ENCODE measurements at places on chromosomes 7 and 10.

DNA sequence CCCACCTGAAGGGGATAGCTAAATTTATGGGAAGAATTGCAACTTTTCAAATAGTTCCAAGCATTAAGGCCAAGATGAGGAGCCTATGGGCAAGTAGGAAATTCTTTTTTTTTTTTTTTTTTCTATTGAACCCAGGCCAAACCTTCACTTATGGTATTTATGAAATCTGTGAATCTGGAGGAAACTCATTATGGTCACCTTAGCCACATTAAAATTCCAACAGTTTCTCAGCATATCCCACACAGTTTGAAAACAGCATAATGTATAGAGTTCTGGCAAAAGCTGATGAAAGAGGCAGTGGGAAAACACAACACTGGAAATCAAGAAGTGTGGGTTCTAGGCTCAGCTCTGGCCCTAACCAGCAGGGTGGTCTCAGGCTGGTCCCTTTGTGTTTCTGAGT lies 236.9 kb downstream of the PTEN start:
- DNase-seq, result no peak

- no peak for DNase-seq
Observed at GRCh38 chr7:115731796-115732471, 298.6 kb downstream of the TFEC start.

DNA sequence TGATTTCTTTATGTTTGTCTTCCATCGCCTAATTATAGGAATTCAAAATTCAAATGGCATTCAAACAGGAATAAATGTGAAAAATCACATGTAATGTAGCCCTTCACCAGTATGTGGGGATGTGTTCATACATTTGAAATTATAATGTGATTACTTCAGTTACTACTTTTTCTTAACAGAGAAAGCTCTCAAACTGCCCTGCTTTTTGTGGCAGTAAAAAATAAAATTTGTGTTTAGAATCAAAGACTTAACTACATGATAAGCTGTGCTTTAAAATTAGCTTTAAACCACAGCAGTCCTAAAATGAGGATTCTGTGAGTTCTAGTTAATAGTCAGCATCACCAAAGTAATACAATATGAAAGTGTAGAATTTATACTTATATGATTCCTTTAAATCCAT lies 7.8 kb upstream of the HERC4 start:
- DNase-seq, result no peak

- no peak for DNase-seq
Observed at GRCh38 chr7:27197137-27198042, 2.5 kb downstream of the HOXA13 start.

- DNase-seq, result peak; percentile 52
Observed at GRCh38 chr7:50610521-50611277, 45.5 kb upstream of the DDC start.

GRCh38 chr7:79090543-79090942 lies 362.9 kb downstream of the MAGI2 start:
- no peak for DNase-seq

GRCh38 chr7:101906291-101907240 lies 89.1 kb downstream of the CUX1 start:
- DNase-seq, result no peak

DNA sequence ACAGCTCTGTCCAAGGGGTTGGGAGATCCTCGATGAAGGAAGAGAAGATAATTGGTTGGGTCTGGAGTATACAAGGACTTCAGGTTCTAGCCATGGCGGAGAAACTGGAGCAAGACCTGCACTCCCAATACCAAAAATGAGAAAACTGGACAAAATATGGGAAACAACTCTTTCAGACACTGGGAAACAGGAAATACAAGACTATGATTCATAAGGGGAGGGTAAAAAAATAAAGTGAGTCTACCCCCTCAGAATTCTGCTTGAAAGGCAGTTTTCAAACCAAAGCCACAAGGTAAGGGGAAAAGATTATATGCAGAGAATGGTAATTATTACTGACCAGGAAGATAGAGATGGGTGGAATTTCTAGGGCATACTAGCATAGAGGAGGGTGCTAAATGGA lies 10.2 kb upstream of the SEC61G start:
- DNase-seq, result no peak

- DNase-seq, result no peak
Observed at GRCh38 chr7:50754241-50754640, 28.5 kb downstream of the GRB10 start.

DNA sequence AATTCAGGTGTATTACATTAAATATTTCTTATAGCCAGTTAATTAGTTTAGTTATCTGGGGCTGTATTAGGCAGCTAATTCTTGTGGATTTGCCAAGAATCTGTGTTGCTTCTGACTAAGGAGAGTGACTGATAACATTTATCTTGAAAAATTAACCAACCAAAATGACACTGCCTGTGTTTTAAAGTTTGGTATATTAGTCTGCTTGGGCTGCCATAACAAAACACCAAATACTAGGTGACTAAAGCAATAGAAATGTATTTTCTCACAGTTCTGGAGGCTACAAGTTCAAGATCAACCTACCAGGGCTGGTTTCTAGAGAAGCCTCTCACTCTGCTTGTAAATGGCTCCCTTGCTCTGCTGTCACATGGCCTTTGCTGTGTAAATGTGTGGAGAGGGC lies 12.9 kb downstream of the EXOC4 start:
- no peak for DNase-seq

GRCh38 chr10:7311218-7311849 lies 99.5 kb downstream of the SFMBT2 start:
- no peak for DNase-seq

GRCh38 chr10:5291501-5292195 lies 73.1 kb upstream of the UCN3 start:
- DNase-seq, result peak; percentile 76

GRCh38 chr7:152674860-152675758 lies 832 bp downstream of the XRCC2 start:
- no peak for DNase-seq

- no peak for DNase-seq
Observed at GRCh38 chr7:115724400-115725056, 306.0 kb downstream of the TFEC start.

DNA sequence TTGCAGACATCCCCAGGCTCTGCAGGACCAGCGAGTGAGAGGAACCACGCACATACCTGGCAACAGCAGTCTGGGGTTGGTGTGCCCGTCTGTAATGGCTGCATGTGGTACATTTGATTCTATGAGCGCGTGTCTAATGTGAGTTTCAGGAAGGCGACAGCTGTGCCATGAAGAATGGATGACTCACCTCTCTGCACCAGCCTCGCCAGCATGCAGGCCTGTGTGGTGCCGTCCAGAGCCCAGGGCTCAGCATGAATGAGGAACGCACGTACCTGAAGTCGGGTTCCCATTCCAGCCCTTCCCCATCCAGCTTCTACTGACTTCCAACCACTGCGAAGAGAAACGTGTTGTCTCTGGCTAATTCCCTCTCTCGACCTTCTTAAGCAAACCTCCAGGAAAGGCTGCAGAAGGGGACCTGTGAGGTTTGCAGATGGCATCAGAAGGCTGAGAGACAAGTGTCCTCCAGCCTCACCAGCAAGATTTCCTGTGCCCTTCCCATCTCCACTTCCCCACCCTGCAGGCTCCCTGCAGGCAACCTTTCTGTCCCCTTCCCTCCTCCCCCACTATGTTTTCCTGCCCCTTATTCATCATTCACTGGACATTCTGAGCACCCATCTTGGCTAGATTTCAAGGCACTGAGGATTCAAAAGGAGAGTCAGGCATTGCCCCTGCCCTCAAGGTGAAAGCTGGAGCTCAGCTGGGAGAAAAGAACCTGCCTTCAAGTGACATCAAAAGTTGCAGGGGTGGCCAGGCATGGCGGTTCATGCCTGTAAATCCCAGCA lies 54.3 kb downstream of the ASB13 start:
- no peak for DNase-seq

GRCh38 chr7:77456696-77457095 lies 40.5 kb upstream of the GSAP start:
- DNase-seq, result no peak

GRCh38 chr10:125757742-125758141 lies 17.9 kb downstream of the MMP21 start:
- DNase-seq, result no peak

- DNase-seq, result no peak
Observed at GRCh38 chr10:132263866-132264265, 43.9 kb downstream of the STK32C start.

GRCh38 chr10:124894569-124895215 lies 47.2 kb upstream of the ZRANB1 start:
- DNase-seq, result no peak

GRCh38 chr7:95811846-95812445 lies 39.6 kb downstream of the DYNC1I1 start:
- no peak for DNase-seq

- DNase-seq, result no peak
Observed at GRCh38 chr7:132089356-132089755, 486.9 kb downstream of the PLXNA4 start.

DNA sequence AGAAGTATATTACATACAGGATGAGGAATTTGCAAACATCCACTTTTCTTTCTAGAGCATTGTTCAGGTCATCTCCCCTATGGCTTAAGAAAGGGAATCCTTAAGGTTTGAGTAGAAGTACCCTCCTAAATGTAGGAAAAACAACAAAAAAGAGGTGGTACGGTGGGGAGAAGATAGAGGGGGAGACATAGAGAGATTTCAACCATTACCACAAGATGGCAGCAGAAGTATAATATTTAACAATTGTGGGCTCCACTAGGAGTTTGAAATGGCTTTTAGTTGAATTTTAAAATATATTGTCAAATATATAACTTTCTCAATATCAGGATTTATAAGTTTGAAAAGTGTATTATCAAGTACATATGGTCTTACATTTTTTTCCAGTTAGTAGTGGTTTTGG lies 72.7 kb upstream of the PRKG1 start:
- DNase-seq, result no peak

- no peak for DNase-seq
Observed at GRCh38 chr10:102949916-102950315, 31.8 kb downstream of the CNNM2 start.

DNA sequence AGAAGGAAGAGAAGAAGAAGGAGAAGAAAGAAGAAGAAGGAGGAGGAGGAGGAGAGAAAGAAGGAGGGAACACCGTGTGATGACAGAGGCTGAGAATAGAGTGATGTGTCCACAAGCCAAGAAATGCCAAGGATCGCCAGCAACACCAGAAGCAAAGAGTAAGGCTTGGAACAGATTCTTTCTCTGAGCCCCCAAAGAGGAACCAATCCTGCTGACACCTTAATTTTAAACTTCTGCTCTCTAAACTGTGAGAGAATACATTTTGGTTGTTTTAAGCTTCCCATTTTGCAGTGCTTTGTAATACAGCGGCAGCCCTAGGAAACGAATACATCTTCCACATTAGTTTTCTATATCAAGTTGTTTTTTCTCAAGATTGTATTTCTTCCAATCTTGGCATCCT lies 13.9 kb upstream of the WNT8B start:
- DNase-seq, result no peak

DNA sequence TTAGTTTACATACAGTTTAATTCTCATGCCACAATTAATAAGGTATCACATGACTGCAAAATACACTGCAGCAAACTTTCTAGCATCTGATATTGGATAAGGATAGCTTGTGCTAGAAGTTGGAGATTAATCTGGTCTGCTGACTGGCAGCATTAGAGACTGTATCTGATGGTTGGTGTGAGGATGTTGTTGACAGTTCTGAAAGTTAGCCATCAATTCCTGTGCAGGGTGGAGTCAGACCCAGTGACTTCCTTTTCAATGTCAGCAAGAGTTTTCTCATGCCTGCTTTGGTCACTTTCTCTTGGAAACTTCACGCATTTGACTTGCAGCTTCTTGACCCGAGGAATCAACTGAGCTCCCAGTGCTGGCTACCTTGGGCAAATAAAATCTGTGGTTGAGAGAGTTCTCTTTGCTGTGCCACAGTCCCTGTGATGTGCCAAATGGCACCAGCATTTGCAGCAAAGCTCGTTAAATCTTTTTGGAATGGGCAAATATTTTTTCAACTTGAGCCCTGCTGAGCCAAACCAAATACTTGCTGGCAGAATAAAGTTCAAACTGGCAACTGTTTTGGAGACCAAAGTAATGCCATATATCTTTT lies 233.0 kb downstream of the TRIL start:
- no peak for DNase-seq

DNA sequence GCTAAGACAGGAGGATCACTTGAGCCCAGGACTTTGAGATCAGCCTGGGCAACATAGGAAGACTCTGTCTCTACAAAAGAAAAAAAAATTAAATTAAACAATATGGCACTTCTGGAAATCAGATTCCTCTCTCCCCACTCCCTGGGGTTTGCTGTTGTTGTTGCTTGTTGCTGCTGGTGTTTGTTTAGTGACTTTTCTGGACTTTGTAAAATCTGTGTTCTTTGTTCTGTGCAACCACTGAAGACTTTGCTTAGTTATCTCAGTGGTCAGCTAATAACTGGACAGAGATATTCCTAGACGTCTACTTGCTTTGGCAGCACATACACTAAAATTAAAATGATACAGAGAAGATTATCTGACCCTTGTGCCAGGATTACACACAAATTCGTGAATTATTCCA lies 10.3 kb upstream of the WIPI2 start:
- DNase-seq, result no peak

GRCh38 chr7:114519240-114519639 lies 104.6 kb downstream of the FOXP2 start:
- no peak for DNase-seq

DNA sequence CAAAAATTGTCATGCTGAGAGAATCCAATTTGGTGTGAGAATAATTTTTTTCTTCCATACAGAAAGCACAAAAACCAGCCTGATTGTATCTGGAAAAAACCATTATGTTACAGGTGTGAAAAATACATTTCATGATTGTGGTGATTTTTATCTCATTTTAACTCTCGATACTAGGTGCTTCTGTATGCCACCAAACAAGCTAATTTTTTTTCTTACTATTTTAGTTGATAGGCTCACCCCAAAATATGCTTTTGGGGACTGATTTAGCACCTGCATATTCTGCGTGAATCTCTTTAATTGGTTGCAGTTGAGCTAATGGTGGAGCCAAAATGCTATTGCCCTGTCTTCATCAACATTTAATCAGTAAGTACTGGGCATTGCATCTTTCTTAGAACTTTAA lies 1.9 kb downstream of the DMTF1 start:
- DNase-seq, result no peak

DNA sequence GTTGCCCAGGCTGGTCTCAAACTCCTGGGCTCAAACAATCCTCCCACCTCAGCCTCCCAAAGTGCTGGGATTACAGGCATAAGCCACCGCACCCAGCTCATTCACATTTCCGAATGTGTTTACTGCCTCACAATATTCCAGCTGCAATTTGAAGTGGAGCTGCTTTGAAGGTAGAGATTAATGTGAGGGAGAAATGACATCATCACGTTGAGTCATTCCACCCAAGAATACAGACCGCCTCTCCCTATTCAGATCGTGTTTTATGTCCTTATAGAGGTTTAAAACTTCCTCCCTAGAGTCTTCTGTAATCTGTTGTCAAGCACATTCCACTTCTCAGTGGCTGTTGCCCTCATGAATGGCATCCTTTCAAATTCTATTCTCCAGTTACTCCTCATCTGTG lies 100.4 kb upstream of the PDGFA start:
- no peak for DNase-seq
